Activated naive CD4-positive, alpha-beta T cell treated with Interleukin-2 at 50 U/mL for 16 hours (primary cell): ENCODE measurements at places on chromosomes 5 and 9.

DNA sequence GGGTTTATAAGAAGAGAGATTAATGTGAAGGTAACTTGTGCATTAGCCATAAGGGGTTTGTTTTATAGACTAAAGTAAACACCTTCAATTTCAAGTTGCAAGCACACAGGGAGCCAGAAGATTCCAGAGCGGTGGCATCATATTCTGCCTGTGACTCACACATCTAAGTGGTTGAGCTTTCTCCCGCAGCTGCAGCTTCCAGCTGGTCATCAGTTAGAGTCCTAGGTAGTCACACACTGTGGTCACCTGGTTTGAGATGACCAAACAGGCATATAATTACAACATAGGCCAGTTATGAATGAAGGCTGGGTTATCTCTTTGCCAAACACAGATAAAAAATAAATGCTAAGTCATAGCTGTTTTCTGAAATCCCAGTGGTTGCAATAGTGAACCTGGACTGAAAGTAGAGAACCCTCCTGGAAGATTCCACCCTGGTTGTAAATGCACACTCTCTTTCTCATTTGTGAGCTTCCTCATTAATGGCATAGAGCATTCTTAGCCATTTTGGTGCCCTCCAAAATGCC, 171.3 kb downstream of the GDNF start:
- no peak for DNase-seq

DNA sequence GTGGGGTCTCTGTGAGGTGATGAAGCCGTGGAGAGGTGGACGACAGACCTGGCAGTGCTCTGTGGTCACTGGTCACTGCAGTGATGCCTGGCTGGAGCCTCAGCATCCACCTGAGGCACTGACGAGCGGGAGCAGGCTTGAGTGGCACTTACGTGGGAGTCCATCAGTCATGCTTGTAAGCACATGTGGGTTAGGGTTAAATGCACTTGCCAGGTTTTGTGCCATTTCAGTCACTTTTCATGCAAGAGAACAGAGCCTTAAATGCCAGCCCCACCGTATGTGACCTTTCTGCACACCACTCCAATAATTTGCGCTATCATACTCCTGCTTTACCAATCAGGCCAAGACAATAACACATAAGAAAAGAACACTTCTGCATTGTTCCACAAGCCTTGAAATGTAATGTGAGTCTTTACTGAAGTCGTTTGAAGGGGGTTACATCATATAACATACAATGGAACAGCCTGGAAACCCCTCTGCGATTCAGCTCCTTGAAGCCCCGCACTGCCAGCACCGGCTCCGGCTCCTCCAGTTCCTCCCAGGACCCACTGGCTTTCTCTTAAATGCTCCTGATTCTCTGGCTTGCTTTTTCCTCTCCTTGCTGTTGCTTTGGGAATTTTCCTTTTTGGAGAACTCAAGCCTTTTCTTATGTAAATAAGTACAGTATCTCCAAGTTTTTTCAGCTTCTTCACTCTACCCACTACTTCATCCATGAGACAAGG, 59.4 kb upstream of the CTXN3 start:
- no peak for DNase-seq

- no peak for DNase-seq
Observed at GRCh38 chr5:81909677-81910076, 62.1 kb upstream of the ATG10 start.

DNA sequence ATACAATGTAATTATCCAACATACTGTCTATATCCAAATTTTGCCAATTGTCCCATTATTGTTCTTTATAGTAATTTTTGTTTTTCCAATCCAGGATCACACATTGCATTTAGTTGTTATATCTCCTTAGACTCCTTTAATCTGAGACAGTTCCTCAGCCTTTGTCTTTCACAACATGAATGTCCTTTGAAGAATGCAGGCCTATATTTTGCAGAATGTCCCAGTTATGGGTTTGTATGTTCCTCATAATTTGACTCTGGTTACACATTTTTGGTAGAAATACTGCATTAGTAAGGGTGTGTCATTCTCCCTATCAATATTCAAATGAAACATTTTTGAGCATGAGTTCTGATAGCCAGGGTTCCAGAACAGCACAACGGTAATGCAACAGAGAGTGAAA, 6.7 kb downstream of the CD180 start:
- no peak for DNase-seq

GRCh38 chr5:109640976-109641375, 48.8 kb upstream of the MAN2A1 start:
- no peak for DNase-seq

DNA sequence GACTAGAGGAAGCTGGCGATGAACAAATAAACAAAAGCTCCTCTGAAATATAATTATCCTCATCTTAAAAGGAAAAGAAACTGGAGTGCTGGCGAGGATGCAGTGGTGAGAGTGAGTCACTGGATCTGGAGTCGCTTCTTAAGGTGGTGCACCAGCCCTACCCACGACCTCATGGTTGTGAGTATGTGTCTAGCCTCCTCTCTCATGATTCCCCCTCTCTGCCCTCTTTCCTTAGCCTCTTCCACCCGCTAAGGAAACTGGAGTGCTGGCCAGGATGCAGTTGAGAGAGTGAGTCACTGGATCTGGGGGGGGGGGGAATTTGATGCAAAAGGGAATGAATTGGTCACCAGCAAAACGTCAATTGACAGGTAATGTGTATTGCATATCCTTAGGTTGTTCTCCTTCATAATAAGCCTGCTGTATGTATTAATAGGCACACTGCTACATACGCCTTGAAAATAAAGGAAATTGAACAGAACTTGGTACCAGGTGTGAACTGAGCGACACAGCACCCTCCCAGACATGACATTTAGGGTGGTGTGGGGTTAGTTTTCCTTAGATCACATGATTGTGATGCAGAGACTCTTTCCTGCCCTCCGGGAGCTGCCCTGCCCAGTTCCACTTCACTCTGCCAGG, 36.3 kb upstream of the EBF1 start:
- no peak for DNase-seq

DNA sequence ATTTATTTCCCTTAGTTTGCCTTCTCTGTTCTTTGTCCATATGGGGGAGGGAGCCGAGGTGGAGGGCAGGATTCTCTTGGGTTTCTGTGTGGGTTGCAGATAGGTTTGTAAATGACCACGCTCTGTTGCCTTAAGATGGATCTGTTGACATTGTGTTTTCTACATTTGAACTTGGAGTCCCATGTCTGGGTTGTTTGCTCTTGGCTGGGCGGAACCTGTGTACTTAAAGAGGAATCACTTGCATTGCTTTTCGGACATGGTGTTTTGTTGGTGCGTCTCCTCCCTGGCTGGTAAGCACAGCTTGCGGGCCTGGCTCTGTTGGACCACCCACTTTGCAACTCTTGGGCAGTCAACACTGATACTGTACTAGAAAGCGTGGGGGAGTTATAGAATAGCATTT, 45.9 kb downstream of the EHMT1 start:
- no peak for DNase-seq

DNA sequence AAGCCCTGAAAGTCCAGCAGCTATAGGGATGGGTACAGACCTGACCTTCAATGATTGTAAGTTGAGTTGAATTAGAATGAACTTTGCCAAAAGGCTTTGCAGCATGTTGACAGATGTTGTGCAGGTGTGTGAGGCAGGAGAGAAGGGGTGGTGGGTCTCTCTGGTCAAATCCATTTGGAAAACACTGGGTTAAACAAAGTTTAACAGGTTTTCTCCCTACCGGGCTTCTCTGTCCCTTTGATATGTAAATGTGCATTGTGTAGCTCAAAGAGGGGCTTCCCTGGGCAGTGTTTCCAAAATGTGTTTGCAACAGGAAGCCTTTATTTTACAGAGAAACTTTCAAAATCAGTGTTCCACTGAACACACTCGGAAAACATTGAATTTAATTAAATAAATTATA, 72.1 kb upstream of the BRINP1 start:
- DNase-seq: no peak

- no peak for DNase-seq
Observed at GRCh38 chr5:77172713-77173328, 37.7 kb upstream of the PDE8B start.

- no peak for DNase-seq
Observed at GRCh38 chr9:2726650-2727340, 9.5 kb downstream of the KCNV2 start.

- DNase-seq: no peak
Observed at GRCh38 chr5:139137697-139138096, 60.5 kb downstream of the SIL1 start.

GRCh38 chr9:85897848-85898247, 43.1 kb upstream of the NAA35 start:
- no peak for DNase-seq

DNA sequence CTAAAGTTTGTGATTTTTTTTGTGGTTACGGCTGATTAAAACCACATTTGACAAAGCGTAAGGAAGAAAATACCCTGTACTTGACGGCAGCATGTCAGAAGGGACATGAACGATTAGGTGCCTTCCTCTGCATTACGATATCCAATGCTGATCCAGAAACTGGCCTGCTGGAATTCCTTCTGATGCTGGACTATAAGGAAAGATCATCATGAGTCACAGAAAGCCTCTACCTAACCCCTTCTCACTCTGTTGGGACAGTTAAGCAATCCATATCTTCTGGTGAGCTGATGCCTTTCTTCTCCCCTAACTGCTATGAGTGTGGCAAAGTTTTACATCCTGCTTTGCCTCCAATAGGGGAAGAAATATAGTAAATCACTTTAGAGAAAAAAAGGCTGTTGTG, 78.4 kb upstream of the PAPPA start:
- no peak for DNase-seq

- no peak for DNase-seq
Observed at GRCh38 chr5:168356171-168356570, 64.7 kb downstream of the WWC1 start.
